ENCODE measurements at places on chromosomes 3 and 15.
A peak's percentile ranks its signal among the peaks of the same experiment; 100 is the strongest.

- peak; percentile 5 for DNase-seq
Measured at GRCh38 chr3:126261037-126261436, 80.7 kb upstream of the ALDH1L1 start.

DNA sequence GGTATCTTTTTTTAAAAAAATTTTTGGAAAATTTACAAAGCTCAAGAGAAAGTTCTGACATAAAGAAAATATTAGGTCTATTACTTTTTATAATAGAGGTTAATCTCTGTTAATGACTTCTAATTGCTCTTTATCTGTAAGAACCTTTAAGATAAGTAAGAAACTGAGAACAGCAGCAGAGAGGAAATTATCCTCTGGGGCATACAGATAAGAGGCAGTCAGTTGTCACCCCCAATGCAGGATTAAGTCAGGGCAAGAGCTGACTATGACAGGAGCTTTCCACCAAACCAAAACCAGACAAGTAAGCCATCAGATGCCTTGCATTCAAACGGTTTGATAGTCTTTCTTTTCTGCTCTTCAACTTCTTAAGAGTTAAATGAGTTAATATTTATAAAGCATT is 149.0 kb downstream of the GSK3B start:
- no peak for DNase-seq

DNA sequence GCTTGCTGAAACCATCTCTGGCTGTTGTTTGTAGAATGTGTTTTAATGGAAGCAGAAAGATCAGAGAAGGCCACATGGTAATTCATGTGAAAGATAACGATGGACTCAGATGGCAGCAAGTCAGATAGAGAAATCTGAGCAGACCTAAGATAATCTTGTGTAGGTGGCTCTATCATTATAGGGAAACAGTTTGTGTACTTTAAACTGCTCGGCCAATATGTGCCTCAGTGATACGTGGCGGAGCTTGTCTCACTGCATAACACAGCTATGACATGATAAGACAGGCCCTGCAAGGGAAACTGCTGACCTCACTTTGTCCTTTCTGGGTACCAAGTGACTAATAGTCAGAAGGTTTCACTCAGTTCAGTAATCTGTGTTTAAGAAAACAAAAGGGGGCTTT is 51.0 kb downstream of the MME start:
- peak; percentile 15 for DNase-seq

DNA sequence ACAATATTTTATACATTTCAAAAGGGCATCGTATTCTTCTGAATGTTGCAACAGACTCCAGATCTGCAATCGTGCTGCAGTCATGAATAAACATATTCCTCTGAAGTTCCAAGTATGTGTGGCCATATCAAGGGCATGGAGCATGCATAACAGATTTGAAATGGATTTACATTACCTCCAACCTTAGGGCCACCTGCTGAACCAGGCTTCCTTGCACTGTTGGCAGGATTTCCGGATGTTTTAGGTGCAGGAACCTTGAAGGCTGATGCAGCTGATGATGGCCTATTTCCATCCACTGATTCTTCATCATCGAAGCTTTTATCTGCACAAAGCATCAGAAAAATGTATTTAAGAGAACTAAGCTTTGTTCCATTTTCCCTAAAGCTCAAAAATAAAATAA is 73.5 kb downstream of the CLASP2 start:
- DNase-seq = no peak

DNA sequence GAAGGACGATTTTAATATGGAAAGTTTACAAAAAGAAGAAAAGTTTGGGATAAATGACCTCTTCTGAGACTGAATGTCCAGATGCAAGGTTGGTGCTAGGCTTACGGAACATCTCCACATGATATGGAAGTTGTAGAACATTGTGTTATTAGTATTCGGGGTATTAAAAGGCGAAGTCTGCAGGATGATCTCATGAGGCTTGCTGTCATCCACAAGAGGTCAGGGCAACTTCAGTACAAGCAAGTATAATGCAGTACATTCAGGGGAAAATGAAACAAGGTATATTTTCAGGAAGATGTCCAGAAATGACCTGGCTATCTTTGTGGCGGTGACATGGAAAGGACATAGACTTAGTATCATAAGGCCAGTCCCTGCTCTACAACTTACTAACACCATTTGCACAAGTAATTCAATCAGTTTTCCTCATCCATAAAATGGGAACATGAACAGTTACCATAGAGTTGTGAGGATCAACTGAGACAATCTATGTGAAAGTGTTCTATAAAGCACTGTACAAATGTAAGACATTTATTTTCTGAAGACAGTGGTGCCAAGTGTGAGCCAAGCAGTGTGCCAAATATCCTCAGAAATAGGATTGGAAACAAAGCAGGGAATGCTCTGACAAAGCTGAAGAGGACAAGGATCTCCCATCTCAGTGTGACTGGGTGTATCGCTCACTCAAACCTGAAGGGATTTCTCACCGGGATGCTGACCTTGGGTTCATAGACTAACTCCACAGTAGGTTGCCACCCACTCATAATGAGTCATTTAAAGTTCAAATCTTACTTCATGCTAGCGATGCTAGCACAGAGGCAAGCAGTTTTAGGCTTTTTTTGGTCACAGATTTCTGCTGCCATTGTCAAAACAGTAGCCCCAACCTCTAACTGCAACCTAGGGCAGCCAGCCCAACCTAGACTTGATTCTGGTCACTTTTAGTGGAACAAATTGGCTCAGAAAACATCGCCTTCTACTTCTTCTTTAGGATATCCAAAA is 118.3 kb downstream of the TIGIT start:
- peak; percentile 59 for DNase-seq

DNA sequence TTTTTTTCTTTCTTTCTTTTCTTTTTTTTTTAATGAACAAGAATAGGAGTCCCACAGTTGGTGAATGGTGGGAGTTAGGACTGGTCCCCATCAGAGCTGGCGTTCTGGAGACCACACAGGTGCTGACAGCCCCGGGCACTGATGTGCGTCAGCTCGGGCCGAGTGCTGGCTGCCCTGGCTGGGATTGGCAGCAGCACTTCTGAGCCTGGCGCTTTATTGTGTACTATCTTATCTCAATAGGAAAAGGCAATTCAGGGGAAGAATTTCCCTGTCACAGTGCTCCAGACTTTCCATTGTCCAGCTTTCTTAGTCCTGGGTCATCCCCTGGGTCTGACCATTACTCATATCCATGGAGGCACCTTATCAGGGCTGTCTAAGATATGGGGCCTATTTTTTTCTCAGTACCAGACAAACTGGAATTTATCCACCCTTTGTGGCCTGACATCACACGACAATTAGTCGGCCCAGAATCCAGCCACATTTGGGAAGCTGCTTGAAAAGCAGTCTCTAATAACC is 54.1 kb downstream of the TMEM44 start:
- no peak for DNase-seq

- DNase-seq = no peak
Measured at GRCh38 chr3:100981164-100981911, 11.9 kb downstream of the ABI3BP start.

DNA sequence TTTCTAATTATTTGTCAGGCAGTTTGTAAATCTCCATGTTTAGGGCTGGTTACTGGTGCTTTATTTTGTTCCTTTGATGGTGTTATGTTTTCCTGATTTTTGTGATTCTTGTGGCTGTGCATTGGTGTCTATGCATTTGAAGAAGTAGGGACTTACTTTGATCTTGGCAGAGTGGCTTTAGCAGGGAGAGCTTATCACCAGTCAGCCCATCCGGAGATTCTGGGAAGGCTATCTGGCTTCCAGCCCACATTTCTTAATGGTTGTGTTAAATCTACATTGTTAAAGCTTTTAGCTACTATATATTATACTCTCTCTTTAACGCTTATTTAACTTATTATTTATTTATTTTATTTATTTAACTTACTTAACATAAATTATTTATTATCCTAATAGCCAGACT is 35.1 kb downstream of the FBXL2 start:
- DNase-seq = no peak

DNA sequence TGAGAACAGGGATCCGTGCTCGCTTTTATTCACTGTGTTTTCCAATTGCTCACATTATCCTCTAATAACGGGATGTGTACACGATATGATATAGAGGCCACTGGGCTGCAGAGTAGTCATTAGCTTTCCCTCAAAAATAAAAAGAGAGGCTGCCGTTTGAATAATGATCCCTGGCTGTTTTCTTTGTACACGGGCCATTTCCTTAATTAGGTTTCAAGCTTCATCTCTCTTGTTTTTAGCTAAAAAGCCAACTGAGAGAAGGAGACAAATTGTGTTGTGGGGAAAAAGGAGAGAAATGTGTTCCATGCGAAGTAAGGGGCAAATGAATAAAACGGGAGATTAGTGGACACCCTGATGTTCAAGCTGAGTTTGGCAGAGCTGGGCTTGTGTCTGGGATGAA is 174.2 kb downstream of the CACNA2D3 start:
- DNase-seq = no peak

DNA sequence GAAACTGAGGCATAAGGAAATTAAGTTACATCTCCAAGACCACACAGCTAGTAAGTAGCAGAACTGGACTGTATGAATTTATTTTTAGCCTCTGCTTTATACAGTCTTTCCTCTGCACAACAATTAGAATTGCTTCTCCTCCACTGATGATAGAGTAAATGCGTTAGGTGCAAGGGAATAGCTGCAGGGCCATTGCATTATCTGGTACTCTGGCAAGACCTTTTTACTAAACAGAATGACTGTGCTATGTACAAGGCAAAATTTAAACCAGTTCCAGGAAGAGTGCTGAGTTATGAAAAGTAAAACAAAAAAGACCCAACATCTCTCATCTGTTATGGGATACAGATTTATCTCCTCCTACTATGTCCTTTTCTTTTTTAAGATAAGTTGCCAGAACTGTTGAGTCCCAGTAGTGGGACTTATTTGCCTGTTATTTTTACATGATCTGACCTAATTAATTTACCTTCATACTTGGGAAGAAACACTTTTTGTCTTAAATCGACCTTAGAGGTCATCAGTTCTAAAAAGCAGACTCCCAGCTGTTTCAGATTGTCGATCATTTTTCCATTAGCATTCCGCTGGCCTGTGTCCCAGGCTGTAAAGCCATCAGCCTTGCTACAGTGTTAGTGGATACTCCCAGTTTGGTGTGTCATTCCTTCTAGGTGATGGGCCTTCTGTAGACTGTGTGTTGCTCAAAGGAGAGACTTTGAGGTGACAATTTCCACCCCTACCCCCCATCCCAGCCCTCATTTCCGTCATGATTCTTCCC is 147.5 kb upstream of the NUDT16 start:
- DNase-seq = no peak

Measured in inflammatory macrophage (primary cell).